ENCODE measurements at places on chromosomes 1 and 21.

DNA sequence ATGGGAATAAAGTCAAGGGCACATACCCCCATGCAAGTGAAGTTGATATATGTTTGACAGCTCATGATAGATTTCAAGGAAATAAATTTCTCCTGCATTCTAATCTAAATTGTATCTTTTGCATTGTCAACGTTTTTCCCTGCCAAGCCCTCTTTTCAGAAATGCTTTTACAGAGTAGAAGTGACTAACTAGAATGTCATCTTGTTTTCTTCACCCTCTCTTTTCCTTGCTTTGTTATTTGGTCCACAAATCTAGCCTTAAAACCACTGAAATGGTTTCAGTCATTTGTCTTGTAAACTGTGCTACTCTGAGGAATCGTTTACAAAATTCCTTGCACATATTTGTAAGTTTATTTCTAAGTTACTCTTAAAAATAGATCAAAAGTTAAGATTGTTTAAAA lies 600.8 kb upstream of the CXADR start:
- peak; percentile 63 for DNase-seq

- no peak for DNase-seq
Measured at GRCh38 chr21:35651196-35651595, 409.1 kb downstream of the SETD4 start.

DNA sequence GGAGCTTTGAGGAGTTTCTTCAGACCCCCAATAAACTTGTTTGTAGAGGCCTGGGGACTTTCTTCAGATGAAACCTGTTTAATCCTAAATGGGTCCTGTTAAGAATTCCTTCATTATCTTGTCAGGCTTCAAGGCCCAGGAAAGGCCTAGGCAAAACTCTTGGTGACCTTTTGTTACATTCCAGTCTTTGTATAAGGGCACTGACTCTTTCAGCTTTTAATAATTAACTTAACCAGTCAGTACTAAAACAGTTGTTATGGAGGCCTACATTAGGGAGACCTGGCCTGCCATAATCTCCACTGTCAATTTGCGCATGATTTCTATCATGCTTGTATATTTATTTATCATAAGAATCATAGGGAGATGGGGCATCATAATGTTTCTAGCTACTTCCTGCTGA lies 110.2 kb downstream of the FCRL5 start:
- DNase-seq, result no peak

- peak; percentile 34 for DNase-seq
Measured at GRCh38 chr1:200342511-200343311, 67.1 kb downstream of the ZNF281 start.

DNA sequence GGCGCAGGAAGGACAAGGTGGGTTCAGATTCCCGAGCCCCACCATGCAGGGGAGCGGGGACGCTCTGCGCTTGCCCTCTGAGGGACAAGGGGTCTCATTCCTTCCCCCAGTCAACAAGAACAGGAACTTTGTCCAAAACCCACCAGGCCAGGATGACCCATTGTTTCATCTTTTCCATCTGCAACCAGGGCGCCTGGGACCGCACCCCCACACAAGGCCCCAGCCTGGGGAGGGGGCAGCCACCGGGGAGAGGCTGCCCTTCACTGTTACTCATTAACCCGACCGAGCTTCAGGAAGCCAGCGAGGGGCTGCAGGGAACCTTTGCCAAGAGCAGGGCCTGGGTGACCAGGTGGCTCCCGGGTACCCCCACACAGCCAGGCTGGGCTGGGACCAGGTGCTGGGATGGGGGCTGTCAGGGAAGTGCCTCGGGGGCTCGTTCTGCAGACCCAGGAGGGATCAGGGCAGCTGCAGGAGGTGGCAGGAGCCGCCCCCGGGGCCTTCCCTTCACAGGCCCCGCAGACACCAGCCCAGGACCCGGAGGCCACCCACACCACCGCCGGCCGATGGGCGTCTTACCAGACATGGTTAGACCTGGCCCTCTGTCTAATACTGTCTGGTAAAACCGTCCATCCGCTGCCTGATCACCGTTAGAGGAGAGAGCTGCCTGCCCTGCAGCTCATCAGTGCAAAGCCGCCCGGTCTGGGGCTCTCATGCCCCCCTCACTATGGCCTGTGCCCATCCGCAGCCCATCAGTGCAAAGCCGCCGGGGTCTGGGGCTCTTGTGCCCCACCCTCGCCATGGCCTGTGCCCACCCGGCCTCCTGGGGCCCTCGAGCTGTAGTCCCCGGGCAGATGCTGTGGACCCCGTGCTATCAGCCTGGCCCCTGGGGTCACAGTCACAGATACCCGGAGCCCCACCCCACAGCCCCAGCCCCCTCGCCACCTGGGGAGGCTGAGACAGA lies 4.9 kb upstream of the TTLL10 start:
- DNase-seq, result no peak

DNA sequence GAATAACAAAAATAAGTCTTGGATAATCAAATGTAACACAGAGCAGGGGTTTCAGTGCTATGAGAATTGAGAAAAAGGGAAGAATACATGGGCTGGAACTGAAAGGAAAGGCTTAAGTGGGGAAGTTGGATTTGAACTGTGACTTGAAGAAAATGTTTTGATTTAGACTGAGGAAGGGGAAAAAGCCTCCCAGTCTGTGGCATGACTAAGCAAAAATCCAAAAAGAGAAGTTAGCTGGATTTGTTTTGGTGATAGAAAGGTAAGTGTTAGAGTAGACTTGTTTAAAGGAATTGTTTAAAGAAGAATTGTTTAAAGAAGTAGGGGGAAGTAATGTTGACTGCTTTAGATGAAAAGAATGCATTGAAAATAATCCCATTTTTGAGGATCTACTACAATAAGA lies 46.0 kb downstream of the KCNK2 start:
- DNase-seq, result no peak

Measured in adipocyte (in vitro differentiated cells).